NB4 (cell line): ENCODE measurements at places on chromosomes 1 and 21.
A peak's percentile ranks its signal among the peaks of the same experiment; 100 is the strongest.

GRCh38 chr1:86823386-86823785 is 90.5 kb downstream of the SELENOF start:
- no peak for DNase-seq

- no peak for DNase-seq
Observed at GRCh38 chr1:29096231-29096886, 27.3 kb downstream of the TMEM200B start.

DNA sequence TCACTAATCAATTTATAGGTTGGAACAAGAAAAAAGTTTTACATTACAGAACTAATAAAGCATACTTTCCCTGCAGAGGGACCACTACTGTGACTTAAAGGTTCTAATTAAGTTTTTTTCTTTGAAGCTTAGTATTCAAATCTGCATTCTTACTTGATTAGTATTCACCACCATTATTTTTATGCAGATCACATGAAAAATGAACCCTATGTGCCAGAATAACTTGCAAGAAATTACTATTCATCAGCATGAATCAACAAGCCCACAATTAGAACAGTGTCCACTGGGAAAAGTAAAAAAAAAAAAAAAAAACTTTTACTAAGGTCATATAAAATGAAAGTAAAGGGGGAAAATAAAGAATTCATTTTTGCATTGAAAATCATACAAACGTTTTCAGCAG is 90.8 kb downstream of the SMYD3 start:
- DNase-seq, result no peak

DNA sequence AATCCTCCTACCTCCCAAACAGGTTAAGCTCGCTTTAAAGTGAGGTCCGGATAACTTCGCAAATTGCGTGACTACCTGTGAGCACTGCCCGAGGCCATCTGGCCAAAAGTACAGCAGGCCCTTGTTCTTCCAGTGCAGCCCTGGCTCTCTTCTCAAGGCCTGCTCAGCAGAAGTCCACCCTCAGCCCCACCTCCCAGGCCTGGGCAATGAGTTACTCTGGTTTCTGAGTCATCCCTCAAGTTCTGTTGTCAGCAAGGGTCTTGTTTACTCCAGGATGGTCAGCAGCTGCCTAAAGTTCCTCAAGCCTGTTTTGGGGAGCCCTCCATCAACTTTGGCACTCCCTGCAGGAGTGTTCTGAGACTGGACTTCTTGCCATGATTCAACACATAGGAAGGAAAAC is 101.7 kb downstream of the BCAR3 start:
- DNase-seq, result peak; percentile 4

DNA sequence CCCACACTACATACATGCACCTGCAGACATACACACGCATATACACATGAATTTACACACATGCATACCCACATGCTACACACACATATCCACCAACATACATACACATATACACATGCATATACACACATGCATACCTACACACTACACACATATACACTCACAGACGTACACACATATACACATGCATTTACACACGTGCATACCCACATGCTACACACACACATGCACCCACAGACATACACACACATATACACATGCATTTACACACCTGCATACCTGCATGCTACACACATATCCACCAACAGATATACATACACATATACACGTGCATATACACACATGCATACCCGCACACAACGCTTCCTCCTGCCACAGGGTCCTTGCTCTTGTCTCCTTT is 61.2 kb upstream of the SLC25A33 start:
- DNase-seq, result no peak

- no peak for DNase-seq
Observed at GRCh38 chr1:89836252-89837035, 15.6 kb downstream of the LRRC8D start.

DNA sequence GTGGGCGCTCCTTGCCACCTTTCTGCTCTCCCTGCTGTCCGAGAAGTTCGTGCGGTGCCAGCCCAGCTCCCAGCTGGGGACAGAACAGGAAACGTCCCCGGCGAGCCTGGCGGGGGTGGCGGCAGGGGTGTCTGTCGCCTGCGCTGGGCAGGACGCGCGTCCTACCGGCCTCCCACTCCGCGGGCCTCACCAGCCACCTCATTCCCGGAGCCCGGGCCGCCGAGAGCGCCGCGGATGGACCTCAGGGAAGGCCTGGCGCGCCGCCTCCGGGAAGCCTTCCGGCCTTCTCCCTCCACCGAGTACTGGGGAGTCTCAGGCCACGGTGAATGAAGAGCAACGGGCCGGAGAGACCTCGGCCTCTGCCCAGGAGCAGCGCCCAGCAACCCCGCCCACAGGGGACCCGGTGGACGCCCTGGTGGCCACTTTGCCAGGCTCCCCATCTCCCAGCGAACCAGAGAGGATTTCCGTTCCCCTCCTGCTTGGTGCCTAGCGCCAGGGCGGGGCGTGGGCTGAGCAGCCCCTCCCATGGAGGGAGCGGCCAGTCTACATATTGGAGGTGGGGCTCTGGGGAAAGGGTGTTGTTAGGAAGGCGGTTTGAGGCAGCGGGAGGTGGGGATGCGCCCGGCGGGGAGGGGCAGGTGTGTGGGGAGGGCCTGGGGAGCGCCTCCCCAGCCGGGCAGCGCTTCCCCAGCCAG is 9.5 kb upstream of the TNFRSF14 start:
- peak; percentile 95 for DNase-seq
